CD8-positive, alpha-beta T cell (primary cell): ENCODE measurements at places on chromosomes 7 and 10.

GRCh38 chr7:1884583-1885350, 214.7 kb downstream of the ELFN1 start:
- peak; percentile 18 for DNase-seq

- no peak for DNase-seq
Measured at GRCh38 chr10:123560301-123561140, 105.6 kb upstream of the GPR26 start.

- no peak for DNase-seq
Measured at GRCh38 chr10:97503406-97503805, 4.7 kb downstream of the UBTD1 start.

- DNase-seq: no peak
Measured at GRCh38 chr7:102255501-102255900, 31.2 kb upstream of the SH2B2 start.

DNA sequence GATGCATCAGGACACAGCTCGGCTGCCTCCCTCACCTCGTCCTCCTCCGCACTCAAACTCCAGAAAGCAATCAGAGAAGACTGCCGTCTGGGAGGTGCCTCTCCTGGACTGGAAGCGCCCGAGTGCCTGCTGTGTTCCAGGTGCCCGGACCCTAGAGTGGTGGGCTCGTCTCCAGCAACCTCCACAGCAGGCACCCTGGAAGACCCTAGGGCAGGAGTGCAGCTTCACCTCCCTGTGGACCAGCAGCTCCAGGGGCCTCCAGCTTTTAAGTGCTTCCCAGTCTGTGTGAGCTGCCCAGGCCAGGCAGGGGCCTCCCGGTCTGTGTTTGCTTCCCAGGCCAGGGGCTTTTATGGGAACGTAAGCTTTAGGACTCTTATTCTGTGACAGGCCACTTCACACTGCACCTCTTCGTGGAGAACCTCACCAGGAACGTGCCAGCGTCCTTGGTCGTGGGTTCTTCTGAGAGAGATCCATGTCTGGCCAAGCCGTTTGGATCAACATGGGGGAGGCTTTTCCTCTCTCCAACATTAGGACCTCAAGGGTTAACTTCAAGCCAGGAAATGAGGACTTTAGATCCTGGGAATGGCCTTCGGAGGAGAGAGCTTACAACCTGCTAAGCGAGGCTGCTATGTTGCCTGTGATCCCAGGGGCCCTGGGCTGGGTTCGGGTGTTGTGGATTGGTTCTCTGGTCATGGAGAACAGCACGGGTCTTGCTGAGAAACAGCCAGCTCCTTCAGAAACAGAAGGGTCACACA, 5.9 kb upstream of the PWWP2B start:
- DNase-seq: no peak

GRCh38 chr10:689121-689451, 382 bp downstream of the DIP2C start:
- DNase-seq: no peak

DNA sequence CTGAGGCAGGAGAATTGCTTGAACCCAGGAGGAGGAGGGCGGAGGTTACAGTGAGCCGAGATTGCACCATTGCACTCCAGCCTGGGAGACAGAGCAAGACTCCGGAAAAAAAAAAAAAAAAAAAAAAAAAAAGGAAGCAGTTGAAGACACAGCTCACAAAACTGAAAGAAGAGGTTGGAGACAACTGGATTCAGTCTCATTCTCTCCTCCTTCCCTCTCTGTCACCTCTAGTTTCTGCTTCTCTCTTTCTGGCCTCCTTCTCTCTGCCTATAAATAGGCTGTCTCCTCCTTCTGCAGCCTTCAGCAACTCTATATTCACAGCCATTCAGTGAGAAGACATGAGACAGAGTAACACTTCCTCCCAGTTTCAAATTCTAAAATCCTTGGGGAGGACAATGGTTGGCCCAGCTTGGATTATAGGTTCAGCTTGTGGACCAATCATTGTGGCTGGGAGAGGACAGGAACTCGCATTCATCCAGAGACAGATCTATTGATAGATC, 125.6 kb upstream of the HABP2 start:
- no peak for DNase-seq

DNA sequence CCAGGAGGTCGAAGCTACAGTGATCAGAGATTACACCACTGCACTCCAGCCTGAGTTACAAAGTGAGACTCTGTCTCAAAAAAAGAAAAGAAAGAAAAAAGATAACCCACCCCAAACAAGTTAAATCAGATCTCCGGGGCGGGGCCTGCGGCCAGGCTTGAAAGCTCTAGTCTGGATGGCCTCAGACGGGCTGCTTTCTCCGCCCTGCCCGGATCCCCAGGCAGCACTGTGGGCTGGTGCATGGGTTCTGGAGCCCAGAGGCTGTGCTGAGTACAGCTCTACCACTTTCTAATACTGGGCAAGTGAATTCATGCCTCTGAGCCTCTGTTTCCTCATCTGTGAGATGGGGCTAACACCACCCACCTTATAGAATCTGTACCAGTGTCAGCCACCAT, 83.7 kb downstream of the ZMIZ1 start:
- no peak for DNase-seq

DNA sequence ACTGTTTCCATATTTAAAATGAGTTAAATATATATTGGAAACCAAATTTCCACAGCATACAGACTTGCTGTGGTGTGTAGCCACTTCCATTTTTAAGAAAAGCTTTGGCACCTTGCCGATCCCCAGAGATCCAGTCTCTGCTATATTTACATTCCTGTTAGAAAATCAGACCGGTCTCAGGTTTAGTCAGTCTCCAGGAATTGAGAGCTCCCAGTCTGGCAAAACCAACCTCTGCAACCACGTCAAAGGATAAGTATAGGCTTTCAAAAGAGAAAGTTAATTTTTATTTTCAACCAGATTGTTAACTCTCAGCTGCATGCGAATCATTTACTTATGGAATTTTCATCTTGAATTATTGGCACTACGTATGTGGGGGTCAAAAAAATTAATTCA, 28.2 kb downstream of the PUS7 start:
- DNase-seq: no peak

- no peak for DNase-seq
Measured at GRCh38 chr7:144102041-144102440, 7.3 kb upstream of the OR2A2 start.

GRCh38 chr7:93569189-93569588, 5.3 kb downstream of the CALCR start:
- no peak for DNase-seq

DNA sequence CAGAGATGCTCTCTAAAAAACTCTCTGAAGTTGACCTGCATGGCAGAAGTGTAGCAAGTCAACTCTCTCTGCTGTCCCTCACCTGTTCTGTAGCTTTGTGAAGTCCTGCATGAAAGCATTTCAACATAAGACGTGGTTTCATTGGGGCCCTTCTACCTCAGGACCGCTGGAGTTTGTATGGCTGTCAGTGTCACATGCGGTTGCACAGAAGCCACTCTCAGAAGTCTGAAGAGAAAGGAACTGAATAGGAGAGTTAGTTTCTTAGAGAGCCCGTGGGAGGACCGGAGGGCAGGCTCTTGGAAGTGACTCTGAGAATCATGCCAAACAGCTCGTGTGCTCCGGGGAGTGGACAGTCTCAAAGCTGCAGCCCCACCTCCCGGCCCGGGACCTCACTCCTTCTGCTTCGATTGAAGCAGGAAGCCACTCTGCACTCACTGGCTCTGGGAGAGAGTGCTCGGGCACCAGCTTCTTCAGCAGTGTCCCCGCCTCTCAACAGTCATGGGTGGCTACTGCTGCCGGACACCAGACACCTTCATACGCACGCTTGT, 486.7 kb downstream of the SDK1 start:
- no peak for DNase-seq

DNA sequence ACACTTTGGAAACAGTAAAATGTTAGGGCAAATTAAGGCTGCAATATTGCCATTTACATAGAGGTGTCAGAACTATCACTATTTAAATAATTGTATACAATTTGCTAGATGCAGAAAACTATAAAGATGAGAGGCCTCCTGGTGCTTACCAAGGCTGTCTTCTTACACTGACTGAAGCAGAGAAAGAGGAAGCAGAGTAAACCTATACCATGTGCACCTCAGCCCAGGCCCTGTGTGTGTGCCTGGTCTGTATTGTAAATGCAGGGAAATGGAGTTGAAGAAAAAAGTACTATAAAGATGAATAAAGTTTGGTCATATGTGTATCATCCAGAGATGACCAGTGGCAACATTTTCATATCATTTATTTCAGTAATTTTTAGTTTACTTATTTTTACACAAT, 29.2 kb downstream of the ELMO1 start:
- DNase-seq: no peak
